ENCODE measurements at places on chromosomes 7 and 10.

DNA sequence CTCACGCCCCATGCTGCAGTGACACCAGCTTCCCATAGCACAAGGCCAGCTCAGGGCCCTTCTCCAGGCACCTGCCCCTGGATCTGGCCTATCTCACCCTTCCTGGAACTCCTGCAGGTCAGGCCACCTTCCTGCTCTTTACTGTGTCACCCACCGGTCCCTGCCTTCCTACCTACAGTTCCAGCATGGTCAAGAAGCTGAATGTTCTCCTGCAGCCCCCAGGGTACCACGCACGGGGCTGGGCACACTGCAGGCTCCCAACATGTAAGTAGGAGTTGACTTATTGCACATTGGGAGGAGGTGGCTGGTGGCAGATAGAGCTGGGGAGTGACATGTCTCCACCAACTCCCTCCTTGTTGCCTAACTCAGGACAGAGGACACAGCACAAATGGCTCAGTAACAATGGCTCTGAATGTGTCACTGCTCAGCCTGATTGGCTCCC, 14.5 kb downstream of the ITPRIP start:
- no peak for DNase-seq

- no peak for DNase-seq
These were observed 1262.3 kb upstream of the PHF14 start for GRCh38 chr7:9711259-9711918.

GRCh38 chr10:57917019-57917418, 350.7 kb downstream of the IPMK start:
- no peak for DNase-seq

GRCh38 chr10:46223064-46223480, 63.7 kb upstream of the ANTXRL start:
- DNase-seq, result no peak
